ENCODE measurements at places on chromosomes 13 and 19.

- DNase-seq: no peak
These were observed 871.4 kb upstream of the GPC6 start for GRCh38 chr13:92355213-92355612.

DNA sequence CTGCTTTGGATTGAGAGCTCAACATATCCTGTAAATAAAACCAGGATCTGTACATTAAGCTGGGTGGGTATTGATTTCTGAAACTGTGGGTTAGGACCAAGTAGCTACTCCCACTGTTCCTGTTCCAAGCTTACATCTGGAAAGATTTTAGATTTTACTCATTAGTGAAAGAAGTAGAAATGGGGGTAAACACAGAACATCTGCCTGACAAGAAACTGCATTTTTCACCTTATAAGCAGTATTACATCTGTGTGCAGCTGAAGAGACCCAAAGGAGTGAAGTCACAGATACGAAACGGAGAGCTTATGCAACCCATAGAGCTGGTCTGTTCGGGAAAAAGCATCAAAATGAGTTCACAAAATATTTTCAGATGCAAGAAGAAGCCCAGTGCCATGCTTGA, 235.2 kb downstream of the SLITRK5 start:
- no peak for DNase-seq

- no peak for DNase-seq
These were observed 133.8 kb downstream of the CRYL1 start for GRCh38 chr13:20391597-20392452.

GRCh38 chr13:106132216-106132615, 403.2 kb downstream of the EFNB2 start:
- DNase-seq: no peak

DNA sequence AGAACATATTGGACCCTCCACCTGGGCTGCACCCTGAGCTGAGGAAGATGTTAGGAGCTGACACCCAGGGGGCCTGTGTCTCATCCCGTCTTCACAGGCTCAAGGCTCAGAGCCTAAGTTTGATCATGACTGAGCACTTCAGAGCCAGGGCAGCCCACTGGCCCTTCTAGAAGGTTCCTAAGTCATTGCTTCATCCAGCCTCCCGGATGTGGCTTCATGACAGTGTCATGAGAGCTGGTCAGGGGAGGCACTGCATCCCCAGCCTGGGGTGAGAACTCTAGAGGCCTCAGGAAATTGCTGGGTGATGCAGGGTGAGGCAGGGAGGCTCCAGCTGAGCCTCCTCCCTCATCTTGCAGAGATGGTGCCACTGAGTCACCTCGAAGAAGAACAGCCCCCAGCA, 24.9 kb upstream of the PIK3R2 start:
- no peak for DNase-seq

DNA sequence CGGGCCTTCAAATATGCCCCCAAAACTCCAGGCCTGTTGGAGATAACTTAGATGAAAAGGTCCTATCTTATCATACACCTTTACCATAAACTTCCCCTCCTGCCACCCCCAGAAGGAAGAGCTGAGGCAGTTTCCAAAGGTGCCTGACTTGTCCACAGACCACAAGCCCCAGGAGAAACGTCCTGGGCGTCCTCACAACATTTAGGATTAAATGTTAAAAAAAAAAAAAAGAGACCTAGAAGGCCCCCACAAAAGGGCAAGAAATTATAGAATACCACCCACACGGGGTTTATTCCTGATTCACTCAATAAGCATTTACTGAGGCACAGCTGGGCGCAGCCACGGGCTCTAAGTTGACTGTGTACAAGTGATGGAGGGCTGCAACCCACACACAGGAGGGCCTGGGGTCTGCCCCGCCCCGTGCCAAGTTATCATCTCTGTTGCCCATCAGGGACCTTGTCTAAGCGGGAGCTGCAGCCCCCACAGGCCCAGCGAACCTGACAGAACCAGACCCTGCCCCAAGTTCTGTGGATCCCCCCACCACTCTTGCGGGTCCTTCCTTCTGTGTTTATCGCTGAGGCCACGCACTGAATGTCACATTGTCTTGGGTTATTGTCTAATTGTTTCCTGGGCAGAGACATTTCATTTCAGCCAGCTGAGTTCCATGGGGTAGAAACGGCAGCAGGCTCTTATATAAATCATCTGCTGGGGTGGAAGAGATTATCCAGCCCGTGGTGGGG, 83.0 kb upstream of the TM9SF2 start:
- no peak for DNase-seq

- no peak for DNase-seq
These were observed 21.4 kb downstream of the BBC3 start for GRCh38 chr19:47209319-47210179.

GRCh38 chr19:50344661-50345318, 15.6 kb upstream of the KCNC3 start:
- DNase-seq: no peak

DNA sequence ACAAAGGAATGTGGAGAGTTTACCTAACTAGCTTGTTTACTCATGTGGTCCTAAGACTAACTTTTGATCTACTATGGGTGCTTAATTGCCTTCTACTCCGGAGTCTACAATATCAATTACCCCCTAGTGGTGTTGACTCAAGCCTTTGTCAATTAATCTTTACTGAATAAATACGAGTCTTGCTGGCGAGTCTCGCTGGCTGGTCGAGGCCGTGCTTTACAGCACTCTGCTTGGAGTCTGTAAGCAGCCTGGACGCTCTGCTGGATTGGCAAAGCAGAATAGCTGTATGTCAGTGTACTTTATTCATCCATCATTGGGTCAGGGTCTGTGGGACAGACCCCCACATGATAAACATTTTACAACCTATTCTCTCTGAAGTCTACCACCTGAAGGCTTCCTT, 9.9 kb upstream of the SPART start:
- DNase-seq: no peak

DNA sequence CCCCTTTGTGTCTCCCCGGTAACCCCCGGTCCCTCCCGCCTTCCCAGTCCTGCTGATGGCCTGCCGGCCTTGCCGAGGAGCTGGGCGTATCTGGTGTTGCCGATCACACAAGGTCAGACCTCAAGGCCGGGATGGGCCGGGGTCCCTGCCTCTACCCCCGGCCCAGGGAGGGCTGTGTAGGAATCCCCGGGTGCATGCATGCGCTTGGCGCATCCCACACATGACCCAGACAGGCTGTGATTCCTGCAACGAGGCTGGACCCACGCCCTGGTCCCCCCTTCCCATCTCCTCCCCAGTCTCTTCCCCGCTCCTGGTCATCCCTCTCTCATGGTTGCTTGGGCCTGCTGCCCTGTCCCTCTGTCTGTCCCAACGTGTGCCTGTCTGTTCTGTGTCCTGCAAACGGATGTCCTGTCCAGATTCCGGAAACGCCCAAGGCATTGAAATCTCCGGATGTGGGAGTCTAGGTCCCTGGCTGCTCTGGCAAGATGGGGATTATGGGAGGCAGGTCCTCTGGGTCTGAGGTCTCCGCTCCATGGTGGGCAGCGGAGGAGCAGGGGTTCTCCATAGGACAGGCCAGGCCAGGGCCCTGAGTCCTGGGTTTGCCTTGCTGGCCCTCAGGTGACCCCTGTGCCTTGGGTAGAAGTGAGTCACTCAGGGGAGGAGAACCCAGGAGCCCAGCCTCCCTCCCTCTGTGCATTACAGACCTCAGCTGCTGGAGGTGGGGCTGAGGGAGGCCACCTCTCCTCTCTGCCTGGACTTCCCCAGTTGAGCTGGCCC, 1.6 kb downstream of the PKN1 start:
- DNase-seq: peak; percentile 42

GRCh38 chr13:44516771-44517170, 59.4 kb downstream of the TSC22D1 start:
- DNase-seq: no peak

DNA sequence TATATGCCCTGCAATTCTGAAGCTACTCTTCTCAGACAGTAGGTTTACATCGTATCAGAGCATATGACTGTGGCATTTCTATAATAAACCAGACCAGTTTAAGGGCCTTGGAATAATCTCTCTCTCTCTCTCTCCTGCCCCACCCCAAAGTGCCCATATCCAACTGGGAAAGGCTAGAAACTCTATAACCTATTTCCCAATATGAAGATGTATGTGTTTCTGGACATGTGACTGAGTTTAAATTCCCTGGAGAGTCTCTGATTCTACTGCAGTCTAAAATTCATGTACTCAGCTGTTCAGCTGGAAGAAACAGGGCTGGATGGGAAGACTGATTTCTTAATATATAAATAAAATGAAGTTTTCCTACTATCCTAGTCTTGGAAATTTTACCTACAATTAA, 91.9 kb upstream of the MBNL2 start:
- DNase-seq: no peak

- DNase-seq: no peak
These were observed 528.7 kb upstream of the KLF12 start for GRCh38 chr13:74662905-74663304.

DNA sequence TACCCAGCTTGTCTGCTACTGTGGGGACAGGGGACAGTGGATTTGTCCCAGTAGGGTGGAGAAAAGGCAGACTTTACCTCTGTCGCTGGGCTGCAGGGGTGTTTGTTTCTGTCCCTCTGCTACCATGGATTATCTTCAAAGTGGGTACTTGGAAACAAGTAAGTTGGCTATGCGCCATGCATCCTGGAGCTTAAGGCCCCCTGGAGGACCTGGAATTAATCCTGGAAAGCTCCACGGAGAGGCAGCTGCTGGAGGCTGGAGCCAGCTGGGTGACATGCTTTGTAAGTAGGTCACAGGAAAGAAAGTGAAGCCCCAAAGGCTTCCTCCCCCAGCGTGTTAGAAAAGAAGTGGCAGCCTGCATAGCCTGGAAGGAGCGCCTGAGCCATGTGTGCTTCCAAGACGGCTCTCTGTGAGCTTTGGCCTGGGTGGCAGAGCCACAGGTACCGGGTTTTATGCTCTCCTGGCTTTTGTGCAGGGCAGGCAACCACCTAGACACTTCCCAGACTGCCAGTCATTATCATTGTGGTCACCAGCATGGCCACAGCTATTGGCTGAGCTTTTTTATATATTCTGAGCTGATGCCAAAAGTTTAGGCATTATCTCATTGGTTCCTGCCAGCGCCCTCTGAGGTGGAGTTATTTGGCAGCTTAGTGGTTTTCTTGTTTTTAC, 9.5 kb downstream of the B3GLCT start:
- no peak for DNase-seq

DNA sequence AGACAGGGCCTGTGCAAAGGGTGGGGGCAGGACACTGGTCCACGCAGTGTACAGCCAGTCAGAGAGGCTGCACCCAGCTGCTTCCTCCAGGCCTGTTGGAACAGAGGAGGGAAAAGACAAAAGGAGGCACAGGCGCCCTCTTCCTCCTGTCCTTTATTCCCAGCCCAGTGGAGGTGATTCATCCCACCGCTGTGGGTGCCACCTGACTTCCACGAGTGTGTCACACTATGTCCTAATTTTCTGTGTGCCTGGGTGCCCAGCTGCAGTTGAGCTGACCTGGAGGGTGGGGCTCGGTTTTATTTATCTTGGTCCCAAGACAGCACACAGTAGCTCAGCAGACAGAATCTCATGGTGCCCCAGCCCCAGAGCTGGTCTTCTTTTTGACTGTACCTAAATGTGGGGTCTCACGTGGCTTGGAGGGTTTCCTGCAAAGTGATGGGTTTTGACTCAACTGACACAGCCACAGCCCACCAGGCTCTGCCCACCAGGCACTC, 9.0 kb downstream of the EPS15L1 start:
- no peak for DNase-seq

GRCh38 chr13:109096101-109096500, 466.7 kb downstream of the MYO16 start:
- DNase-seq: no peak

DNA sequence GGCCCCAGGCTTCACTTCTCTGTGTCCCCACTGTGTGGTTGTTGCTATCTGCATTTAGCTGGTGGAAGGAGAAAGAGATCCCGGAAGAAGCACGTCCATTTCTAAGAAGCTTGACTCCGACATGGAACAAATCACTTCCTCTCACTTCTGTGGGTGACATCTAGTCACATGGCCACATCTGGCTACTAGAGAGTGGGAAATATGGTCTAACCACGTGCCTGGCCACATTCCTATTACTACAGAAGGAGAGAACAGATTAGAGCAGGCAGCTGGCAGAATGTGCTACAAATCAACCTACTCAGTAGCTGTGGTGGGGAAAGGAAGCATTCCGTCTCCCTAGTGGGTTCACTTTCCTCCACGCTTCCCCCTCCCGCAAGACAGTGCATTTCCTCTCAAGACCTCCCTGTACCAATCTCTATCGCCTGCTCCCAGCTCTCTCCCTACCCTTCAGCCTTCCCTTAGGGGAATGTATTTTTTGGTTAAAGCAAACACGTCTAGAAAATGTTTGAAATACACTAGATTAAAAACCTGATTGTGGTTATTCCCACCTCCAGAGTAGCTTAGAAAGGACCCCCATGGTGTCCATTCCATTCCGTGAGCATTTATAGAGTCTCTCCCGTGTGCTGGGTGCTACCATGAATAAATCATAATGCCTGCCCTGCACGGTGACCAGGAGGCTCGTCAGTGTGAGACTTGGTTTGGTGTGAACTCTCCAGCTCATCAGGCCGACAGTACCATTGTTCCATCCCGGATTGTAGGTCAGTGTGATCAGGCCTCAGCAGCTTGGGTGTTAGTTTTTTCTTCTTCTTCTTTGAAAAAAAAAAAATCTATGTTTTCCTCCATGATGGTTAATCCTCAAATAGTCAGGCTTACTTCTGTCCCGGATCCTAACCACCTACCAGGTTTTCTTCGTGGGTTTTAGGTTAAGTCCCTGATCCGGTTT, 8.0 kb upstream of the AMER2 start:
- DNase-seq: no peak

GRCh38 chr13:32988608-32989289, 27.5 kb upstream of the KL start:
- DNase-seq: no peak

- DNase-seq: no peak
These were observed 228.3 kb downstream of the TUBA3C start for GRCh38 chr13:18953139-18953930.

DNA sequence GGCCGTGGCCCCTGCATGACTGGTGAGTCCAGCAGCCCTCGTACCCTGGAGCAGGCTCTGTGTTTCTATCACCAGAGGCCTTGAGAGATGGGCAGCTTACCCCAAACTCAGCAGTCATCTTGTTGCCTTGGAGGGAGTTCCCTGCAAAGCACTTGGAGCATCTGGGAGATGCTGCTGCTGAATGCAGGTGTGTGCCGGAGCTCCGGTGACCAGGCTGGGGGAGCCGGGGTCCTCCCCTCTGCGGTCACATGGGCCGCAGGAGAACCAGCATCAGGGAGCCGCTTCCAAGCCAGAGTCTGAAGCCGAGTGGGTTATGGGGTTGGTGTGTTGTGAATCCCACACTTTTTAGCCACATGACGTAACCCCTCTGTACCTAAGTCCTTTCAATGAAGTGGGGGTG, 82.8 kb downstream of the TEX29 start:
- no peak for DNase-seq

- no peak for DNase-seq
These were observed 279 bp downstream of the DMRTC2 start for GRCh38 chr19:41845051-41845590.

GRCh38 chr19:28424662-28425045, 788.3 kb downstream of the UQCRFS1 start:
- no peak for DNase-seq

- DNase-seq: no peak
These were observed 73.0 kb downstream of the IPO5 start for GRCh38 chr13:98026457-98026857.
